ENCODE measurements at places on chromosomes 2 and 18.

- no peak for DNase-seq
Measured at GRCh38 chr18:55166260-55166598, 207.0 kb upstream of the CCDC68 start.

DNA sequence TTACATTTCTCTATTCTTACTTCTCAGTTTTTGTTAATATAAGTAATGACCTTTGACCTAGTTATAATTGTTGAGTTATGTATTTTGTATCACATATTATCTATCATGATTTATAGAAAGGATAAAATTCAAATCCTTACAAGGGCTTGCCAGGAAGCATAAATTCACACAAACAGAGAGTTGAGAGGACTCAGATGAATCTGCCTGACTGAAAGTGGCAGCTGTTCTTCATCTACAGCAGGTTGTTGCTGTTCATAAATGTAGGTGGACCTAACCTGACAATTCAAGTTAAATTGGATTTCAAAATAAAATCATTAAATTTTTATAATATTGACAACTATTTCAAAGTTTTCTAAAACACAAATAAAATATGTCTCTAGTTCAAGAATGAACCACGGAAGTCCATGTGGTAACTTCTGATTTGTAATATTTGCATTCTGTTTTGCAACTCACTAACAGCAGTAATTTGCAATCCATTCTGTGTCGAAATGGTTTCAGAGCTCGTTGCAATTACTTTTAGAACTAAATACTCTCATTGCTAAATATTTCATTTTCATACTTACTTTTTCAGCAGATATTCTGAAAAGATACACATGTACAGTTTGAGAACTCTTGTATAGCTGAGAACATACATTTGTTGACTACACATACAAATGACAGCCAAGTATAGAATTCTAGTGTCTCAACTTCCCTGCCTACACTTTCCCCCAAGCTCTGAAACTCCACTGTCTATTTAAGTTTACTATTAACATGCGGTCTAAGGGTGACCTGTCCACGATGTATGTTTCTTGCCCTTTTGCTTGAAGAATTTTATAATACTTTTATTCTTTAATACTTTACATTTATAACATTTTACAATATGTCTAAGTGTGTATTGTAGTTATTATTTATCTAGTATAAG, 25.7 kb downstream of the SCN7A start:
- no peak for DNase-seq

DNA sequence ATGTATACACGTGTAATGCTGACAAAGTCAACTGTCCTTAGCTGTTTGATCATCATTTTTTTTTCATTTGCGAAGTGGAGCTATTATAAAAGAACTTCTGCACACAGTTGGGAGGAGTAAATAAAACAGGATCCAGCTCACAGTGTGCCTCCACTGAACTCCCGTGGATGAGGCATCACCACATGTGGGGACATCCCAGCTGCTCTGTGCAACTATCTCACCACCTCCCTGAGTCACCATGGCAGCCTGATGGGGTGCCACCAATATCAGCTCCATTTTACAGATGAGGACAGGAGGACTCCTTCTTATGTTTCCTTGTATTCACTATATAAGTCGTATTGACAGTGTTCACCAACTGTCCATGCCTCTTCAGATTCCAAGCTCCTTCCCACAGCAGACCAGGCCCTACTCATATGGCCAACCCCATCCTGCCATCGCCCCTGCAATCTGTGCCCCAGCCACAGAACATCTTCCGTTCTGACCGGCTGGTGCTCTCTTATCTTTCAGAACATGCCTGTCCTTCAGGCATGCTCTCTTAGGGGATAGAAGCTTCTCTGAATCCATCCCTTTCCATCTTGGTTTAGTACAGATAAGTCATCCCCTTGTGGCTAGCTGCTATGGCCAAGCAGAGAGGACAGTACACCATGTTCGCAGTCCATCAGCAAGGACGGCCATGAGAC, 288.1 kb downstream of the RNF144A start:
- DNase-seq: no peak

GRCh38 chr2:56749152-56749752, 565.5 kb downstream of the CCDC85A start:
- peak; percentile 13 for DNase-seq

DNA sequence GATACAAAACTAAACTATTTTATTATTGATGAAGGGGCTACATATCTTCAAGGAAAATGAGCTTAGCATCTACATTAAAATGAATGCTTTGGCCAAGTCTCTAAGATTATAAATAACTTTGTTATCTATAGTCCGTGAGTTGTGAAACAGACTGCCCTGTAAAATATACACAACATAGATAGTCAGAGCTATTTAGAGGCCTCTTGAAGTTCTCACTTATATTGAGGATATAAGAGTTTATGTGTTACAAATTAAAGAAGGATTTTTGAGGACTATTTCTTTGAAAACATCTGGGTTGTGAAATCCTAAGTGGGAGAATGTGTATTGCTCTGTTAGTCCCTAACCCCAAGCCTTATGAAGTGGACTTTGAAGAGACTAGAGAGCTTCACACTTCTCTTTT, 292.0 kb upstream of the CDH2 start:
- no peak for DNase-seq
